ENCODE measurements at places on chromosomes 3 and 15.

GRCh38 chr3:11757441-11757875 is 89.2 kb downstream of the TAMM41 start:
- DNase-seq, result no peak

DNA sequence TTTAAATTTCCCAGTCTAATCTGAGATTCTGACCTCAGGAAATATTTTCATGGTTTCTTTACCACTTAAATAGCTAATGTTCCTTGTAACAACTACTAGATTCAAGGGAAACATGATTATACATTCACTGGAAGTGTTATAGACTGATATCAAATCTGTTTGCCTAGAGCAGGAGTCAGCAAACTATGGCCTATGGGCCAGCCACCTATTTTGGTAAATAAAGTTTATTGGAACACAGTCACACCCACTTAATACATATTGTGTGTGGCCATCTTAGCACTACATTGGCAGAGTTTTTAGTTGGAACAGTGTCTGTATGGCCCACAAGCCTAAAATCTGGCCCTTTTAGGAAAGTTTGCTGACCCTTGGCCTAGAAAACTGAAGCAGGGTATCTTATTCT is 50.1 kb downstream of the GLCE start:
- DNase-seq, result no peak

GRCh38 chr15:69034352-69034751 is 19.9 kb downstream of the NOX5 start:
- no peak for DNase-seq

DNA sequence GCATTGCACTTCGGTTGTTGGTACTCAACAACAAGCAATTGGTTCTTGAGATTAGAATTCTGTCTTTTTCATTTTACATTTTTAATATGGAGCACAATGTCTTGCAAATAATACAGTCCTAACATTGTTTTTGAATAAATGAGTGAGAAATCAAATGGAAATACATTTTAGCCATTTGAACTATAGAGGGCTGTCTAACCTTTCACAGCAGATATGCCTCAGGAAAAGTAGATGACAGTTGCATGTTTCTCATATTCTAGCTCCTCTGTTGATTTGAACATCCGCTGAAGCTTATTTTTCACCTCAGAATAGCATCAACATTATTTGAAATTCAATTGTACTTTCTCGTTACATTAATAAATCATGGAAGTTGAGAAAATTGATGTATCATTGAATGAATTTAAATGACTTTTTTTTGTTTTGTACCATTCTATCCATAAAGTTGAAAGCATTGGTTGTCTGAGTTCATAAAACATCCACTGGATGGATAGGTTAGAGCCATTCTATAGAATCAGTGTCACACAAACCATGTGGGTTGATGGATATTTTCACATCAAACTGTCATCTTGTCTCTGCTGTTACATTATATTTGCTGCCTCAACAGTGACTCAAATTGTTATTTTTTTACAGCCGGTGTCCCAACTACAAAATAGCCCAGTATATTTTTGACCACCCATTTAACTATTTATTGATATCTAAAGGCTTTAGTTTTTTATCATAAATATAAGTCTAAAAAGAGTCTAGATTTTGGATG is 928.3 kb downstream of the NSUN3 start:
- DNase-seq, result no peak

GRCh38 chr15:39801641-39802309 is 19.1 kb upstream of the FSIP1 start:
- no peak for DNase-seq

All from HuH-7.5 (cell line).